ENCODE measurements at places on chromosomes 5 and 9. TPM values are rescaled to one million over a fixed set of nuclear protein-coding genes. Genes with fewer than 3 reads are reported as not detected.

DNA sequence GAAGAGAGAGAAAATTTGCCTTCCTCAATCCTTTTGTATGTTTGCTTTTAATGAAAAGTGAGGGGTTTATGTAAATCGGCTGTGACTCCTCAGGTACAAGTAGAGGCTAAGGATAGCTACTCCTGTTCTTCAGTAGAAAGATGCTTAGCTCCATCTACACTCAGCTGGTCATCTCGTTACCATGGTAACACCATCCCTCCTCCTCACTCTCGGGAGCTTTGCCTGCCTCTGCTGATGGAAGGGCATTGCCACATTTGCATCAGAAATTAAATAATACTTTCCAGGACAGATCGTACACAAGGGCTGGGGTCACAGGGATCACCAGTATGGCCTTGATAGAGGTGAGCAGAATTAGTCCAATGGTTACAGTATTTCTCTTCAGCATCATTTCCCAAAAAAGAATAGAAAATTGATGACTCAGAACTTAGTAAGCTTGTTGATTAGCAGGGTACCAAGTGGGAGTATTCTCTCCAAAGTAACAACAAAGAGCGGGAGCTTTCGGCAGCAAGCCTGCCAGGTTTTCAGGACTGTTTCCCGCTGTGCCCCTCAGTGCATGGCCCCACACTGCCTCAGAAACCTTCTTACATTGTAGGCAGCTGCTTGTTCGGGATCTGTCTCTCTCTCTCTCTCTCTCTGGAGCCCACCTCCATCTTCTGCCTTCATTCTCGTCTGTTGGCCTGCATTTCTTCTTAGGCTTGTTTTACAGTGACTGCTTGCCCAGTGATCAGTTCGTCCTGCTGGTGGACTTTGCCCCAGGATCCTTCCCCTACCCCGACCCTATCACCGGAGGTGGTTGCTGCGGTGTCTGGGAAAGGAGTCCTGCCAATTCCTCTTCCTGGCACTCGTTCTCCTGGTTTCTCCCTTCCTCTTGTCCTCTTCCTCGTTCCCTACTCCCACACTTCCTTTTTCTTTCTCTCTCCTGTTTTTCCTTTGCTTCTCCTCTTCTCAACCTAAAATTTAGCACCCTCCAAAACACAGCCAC lies 51.9 kb upstream of the SNAPC3 start:
- DNase-seq = no peak

DNA sequence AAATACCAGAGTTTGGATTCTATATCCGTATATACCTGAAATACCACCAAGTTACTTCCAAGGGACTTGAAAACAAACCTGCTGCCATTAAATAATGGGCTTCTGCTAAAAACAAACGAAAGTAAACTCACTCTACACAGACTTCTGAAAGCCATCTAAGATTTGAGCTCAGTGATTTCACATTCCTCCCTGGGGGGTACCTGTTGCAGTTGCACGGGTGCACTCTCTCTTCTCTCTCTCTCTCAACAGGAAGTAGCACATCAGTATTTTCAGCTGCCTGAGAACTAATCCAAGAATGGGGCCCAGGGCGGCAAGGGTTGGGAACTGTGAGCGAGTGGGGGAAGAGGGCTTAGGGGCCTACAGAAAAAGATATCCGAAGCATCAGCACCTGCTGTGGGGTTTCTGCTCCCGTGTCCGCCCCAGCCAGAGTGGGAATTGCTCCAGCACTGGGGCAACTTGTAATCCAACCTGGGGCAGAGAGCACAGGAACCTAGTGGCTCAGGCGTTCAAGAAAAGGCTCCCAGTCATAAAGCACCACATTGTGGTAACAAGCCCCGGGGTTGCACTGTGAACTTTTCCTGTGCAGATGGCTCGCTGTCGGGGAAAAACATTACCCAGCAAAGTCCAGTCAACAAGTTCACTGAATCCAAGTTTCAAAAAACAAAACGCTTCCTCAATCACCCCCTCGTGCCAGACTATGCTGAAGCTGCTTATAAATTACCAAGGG lies 99.8 kb downstream of the EFNA5 start:
- no peak for DNase-seq

- DNase-seq = no peak
Measured at GRCh38 chr5:171323806-171324632, 15.0 kb downstream of the TLX3 start.

DNA sequence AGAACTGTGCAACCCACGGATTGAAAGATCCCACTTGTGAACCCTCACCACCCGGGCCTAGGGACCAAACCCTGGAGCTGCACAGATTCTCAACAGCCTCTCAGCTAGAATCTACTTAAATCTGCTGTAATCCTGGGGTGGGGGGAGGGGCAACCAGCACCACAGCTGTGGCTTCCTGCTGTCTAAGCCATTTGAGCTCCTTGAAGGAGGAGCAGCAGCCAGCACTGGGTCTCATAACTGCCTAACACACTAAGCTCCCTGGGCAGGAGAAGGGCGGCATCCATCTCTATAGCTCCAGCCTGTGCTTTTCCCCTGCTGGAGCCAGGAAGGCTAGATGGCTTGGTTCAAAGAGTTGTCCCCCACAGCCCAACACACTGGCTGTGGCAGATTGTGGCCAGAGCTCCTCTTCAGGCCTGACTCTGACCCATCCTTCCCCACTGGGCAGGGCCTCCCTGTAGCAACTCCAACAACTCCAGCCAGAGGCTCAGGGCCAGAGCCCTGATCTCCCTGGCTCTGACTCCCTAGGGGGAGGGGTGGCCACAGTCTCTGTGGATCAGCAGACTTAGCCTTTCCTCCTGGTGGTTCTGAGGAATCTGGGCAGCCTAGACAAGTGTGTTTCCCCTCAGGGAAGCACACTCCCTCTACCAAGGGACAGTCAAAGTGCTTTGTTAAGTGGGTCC lies 72.0 kb upstream of the C9orf72 start:
- peak; percentile 84 for DNase-seq

- DNase-seq = no peak
Measured at GRCh38 chr5:36802187-36802586, 74.4 kb upstream of the NIPBL start.

GRCh38 chr5:174315871-174316270 lies 270.4 kb downstream of the NSG2 start:
- no peak for DNase-seq

DNA sequence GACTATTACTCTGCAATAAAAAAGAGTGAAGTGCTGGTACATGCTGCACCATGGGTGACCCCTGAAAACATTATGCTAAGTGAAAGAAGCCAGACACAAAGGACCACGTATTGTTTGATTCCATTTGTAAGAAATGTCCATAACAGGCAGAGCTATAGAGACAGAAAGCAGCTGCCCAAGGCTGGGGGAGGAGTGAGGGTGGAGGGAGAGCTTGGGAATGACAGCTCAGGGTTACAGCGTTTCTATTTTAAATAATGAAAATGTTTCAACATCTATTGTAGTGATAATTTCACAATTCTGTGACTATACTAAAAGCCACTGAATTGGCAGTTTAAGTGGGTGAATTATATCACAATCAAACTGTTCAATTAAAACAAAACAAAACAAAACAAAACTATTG lies 81.7 kb downstream of the MYO10 start:
- no peak for DNase-seq

The RASGEF1C gene
- total RNA-seq = 5.8 TPM

DNA sequence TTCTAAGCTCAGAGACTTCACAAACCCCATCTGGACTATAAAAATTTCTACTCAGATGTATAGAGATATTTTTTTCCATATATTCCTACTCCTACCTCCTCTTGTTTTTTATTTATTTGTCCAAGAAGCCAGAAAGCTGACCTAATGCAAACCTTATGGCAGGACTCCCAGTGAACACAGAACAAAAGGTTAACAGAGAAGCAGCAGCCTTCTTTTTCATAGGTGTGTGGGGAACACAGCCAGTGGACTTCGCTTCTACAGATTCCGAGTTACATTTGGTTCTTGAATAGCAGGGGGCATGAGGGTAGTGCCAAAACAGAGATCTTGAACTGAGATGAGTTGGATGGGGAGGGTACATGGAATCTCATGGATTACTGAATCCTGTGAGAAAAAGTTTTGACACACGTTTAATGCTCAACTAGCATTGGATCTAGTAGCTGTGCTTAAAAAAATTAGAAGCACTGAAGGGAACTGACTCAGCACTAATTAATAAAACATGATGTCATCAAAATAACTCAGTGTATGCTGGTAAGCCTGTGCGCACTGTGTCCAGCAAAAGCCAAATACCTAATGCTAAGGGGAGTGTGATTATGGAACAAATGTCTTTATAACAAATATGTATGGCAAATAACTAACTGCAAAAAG lies 240.1 kb downstream of the GABRB2 start:
- DNase-seq = no peak

DNA sequence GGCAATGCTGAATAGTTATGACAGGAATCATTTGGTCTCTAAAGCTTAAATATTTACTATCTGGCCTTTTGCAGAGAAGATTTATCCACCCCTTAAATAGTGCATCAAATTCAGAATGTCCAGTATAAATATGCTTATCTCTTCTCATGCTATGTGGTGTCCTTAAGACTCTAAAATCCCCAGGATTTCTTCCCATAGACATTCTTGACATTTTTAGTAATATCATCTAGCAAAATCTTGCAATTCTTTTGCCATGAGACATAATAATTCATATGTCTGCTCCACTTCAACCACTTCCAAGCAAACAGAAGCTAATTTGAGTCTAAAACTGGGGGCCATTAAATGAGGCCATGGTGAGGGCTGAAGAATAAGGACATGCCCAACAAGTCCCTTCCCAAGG lies 1923.4 kb upstream of the CDH9 start:
- peak; percentile 60 for DNase-seq

The PCDHGB2 gene
- total RNA-seq = 4.6 TPM

The CAMK2A gene
- total RNA-seq = 5.8 TPM

The ELP1 gene
- 56.6 TPM for total RNA-seq

- DNase-seq = no peak
Measured at GRCh38 chr9:6522263-6522662, 109.3 kb downstream of the UHRF2 start.

DNA sequence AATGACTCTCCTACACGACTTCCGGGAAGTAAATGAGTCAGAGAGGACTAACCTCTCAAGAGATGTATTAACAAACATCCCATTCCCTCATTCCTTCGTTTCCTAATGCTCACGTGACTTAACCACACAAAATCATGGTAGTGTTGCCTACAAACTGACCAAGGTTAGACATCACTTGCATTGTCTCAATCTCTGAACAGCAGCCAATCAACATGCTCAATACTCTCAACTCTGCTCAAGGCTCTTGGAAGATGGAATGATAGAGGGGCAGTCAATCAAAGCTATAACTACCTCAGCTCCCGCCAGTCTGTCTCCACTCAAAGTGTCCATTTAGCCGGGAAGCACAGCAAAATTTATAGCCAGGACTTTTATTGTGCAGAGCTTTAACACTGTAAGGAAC lies 143.8 kb upstream of the PIK3R1 start:
- no peak for DNase-seq

The SH3RF2 gene
- total RNA-seq = 4.8 TPM

DNA sequence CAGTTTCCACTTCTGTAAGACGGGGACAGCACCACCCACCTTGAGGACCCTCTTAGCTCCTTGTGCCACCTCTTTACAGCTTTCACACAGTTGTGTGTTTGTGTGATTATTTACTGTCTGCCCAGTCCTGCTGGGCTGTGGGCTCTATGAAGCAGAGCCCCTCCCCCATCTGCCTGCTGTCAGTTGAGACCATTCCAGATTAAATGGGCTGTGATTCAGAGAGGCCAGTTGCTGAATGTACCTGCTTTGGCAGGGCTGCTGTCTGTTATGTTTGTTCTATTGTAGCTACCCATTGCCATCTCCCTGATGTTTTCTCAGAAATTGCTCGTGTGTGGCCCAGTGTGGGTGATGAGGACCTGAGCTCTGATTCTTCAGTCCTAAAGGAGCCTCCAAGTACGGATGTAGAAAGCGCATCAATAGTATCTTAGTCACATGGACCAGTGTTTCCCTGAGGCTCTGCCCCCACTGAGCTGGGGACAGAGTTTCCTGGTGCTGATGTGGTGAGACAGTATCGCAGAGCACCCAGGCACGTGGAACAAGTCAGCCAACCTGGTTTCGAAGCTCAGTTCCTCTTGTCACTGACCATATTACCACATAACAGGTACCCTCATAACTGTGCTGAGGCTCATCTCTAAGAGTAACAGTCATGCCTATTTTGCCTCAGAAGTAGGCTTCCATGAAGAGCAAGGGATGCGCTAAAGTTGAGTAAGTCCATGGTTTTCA lies 3.7 kb downstream of the ANGPTL2 start:
- no peak for DNase-seq

The SLCO4C1 gene
- 0.96 TPM for total RNA-seq

The ISCA1 gene
- total RNA-seq = 37.1 TPM

DNA sequence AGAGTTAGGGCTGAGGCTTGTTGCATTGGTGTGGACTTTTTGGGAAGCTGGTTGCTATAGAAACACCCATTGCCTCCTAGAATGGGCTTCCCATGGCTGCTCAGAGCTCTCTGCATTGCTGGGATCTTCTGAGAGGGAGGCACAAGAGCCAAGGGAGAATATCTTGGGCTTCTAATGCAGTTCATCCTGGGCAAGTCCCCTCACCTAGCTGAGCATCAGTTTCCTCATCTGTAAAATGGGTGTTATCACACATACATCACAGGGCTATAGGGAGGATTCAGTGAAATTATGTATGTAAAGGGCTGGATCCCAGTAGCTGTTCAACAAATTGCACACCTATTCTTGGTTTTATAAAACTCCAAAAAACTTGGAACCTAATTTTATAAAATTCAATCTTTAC lies 106.1 kb upstream of the ALDH1B1 start:
- no peak for DNase-seq

DNA sequence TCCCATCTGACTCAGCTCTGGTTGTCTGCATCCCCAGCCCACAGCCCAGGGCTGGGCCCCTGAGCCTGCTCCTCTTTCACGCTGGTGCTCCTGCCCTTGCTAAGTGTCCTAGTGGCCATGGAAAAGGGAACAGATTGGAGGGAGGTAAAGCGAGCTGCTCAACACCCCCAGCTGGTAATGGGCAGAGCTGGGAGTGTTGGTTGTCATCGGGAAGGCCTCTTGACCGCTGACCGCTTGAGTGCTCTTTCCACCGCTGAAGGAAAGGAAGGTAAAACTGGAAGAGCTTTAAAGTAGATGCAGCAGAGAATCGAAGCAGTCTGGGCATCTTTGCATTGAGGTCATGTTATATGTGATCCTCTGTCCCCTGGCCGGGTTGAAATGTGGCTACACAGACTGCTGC lies 60.2 kb downstream of the CRB2 start:
- DNase-seq = no peak

The C9orf153 gene
- total RNA-seq = 0.72 TPM

GRCh38 chr5:34509392-34509791 lies 146.7 kb upstream of the RAI14 start:
- no peak for DNase-seq

GRCh38 chr9:36041506-36041905 lies 4.8 kb downstream of the RECK start:
- DNase-seq = no peak

GRCh38 chr5:138274189-138274853 lies at the start of gene GFRA3:
Gene GFRA3, minus strand, starts transcription at chr5:138274621. Its CDS starts 197 bp downstream, at chr5:138274424.
- no peak for DNase-seq

The CTSV gene
- 6.7 TPM for total RNA-seq

The KCNV2 gene
- total RNA-seq = 1.4 TPM

- no peak for DNase-seq
Measured at GRCh38 chr9:77697238-77697984, 49.3 kb upstream of the GNA14 start.
